T-helper 17 cell (primary cell): ENCODE measurements at places on chromosomes 7 and 10. TPM values are rescaled to one million over a fixed set of nuclear protein-coding genes. Genes with fewer than 3 reads are reported as not detected.

Gene ZP3
- 9.9 TPM for total RNA-seq

- no peaks in the 10 kb centered on the region for H3K27me3 ChIP-seq
- no peak for DNase-seq
- peaks cover 6% of the 10 kb centered on the region for H3K4me1 ChIP-seq
- no peak overlapping the region for H3K27ac ChIP-seq
- no peak overlapping the region for H3K4me3 ChIP-seq
- no peaks in the 10 kb centered on the region for H3K36me3 ChIP-seq
Observed at GRCh38 chr10:12521423-12521822, 172.1 kb downstream of the CAMK1D start.

DNA sequence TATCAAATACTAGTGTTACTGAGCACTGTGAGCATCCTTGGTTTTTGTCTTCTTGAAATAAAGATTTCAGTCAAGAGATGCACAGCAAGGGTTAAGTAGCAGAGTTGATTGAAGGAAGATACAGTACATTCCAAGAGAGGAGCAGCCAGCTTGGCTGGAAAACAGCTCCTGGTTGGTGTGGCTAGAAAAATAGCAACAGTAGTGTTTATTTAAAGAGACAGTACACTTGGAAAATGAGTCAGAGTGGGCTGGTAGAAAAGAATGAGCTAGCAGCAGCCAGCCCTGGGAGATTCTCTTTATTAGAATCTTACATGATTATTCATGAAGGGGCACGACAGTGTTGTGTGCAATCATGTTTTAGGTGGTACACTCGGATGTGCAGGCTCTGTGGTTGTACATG lies 1016.4 kb upstream of the SORCS1 start:
- DNase-seq, result no peak
- no peaks in the 10 kb centered on the region for H3K4me1 ChIP-seq
- no peaks in the 10 kb centered on the region for H3K36me3 ChIP-seq
- no peak overlapping the region for H3K27ac ChIP-seq

- H3K36me3 ChIP-seq, result no peaks in the 10 kb centered on the region
- DNase-seq, result no peak
- H3K27me3 ChIP-seq, result no peaks in the 10 kb centered on the region
- no peak overlapping the region for H3K4me3 ChIP-seq
- H3K27ac ChIP-seq, result no peak overlapping the region
Observed at GRCh38 chr7:84474436-84474835, 279.8 kb upstream of the SEMA3A start.

GRCh38 chr10:73965890-73966768 lies 31.8 kb upstream of the VCL start:
- no peaks in the 10 kb centered on the region for H3K36me3 ChIP-seq
- DNase-seq, result no peak
- H3K4me1 ChIP-seq, result peaks cover 13% of the 10 kb centered on the region
- H3K27ac ChIP-seq, result no peak overlapping the region
- no peak overlapping the region for H3K4me3 ChIP-seq
